B cell (primary cell): ENCODE measurements at places on chromosomes 5 and 9.

DNA sequence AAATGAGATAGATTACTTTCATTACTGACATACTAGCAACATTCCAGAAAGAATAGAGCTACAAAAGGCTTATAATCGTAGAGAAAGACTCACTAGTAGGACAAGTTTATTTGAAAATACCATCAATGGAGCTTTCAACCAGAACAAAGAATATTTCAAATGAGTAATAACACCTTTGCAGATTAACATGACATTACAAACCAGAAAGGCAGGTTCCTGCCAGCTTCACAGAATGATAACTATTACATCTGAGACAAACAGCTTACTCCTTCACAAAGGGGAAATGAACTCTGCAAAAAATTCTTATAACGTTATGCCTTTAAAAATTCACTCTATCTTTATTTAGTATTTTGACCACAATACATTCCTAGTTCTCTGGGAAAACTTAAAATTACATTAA lies 103.1 kb downstream of the EPB41L4A start:
- DNase-seq, result no peak

GRCh38 chr9:101381833-101382342 lies 2.9 kb downstream of the BAAT start:
- DNase-seq, result no peak

- DNase-seq, result no peak
Observed at GRCh38 chr5:28065656-28066055, 1027.3 kb upstream of the CDH9 start.

DNA sequence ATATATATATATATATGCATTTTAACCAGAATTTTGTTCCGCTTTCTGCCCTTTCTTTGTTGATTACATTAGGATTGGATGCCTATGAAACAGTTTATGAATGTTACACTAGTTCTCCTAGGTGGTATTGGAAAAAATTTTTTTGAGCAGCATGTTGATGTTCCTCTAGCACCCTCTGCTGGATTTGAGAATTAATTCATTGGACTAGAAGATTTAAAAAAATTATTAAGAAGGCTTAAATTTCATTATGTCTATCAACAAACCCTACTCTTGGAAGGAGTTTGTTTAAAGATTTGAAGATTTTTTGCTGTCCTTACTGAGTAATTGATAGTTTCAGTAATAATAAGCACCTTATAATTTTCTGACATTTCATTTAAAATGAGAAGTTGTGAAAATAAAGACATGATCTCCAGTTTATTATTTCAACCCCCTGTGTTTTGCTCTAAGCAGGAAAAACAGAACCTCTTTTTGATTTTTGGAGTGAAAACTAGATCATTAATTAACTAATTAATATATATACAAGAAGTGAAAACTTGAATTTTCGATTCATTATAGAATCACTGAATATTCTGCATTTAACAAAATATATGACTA lies 89.6 kb downstream of the CCDC171 start:
- peak; percentile 31 for DNase-seq

- DNase-seq, result no peak
Observed at GRCh38 chr9:114641967-114642366, 15.6 kb downstream of the TEX53 start.

GRCh38 chr5:79183617-79184016 lies 52.3 kb upstream of the JMY start:
- DNase-seq, result no peak

DNA sequence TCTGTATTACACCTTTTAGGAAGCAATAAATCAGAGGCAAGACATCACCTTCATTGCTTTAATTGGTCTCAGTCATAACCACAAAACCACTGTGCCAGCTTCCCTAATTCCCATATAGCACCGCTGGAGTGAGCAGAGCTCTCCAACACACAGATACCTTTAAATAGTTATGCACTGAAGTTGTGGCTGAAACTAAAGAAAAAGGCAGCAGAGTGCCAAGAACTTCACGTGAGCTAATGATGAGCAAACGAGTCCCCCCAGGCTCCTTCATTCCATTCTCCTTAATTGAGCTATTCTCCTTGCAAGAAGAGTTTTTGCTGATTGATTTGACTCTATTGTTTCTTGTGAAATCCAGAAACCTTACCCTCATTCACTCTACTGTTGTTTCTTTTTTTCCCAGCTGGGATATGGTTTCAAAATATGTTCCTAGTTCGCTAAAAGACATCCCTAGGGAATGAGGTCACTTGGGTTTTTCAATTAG lies 501.5 kb downstream of the SPATA31D1 start:
- no peak for DNase-seq

DNA sequence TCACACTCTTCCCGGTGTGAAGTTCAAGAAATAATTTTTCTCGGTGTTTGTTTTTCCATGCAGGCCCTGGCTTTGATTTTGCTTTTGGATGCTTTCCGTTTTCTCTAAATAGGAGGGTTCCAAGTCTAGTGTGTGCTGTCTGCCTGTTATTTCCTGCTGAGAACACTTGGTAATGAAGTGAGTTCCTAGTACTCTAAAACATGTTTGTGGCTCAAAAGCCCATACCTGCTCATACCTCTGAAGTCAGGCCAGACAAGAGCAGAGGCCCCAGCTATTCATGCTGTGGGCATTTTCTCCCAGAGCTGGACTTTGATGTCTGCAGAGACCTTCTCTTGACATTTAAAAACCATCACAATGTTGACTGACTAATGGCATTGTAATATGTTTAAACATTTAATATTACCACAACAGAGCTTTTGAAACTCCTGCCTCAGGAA lies 211.2 kb downstream of the GOLPH3 start:
- DNase-seq, result no peak

GRCh38 chr9:105449081-105449480 lies 1.2 kb downstream of the FSD1L start:
- DNase-seq, result no peak

GRCh38 chr5:17238521-17239041 lies 21.1 kb downstream of the BASP1 start:
- no peak for DNase-seq

- no peak for DNase-seq
Observed at GRCh38 chr5:147690595-147690994, 91.9 kb downstream of the JAKMIP2 start.

GRCh38 chr9:87862536-87863268 lies 20.0 kb upstream of the SPATA31E1 start:
- DNase-seq, result no peak

GRCh38 chr9:132627106-132627505 lies 42.7 kb downstream of the DDX31 start:
- DNase-seq, result no peak

- no peak for DNase-seq
Observed at GRCh38 chr5:54612711-54613110, 95.2 kb downstream of the SNX18 start.

GRCh38 chr5:138974227-138975063 lies 99.3 kb upstream of the LRRTM2 start:
- DNase-seq, result no peak

GRCh38 chr9:94632737-94633136 lies 6.6 kb downstream of the FBP1 start:
- DNase-seq, result no peak

- DNase-seq, result no peak
Observed at GRCh38 chr9:108156270-108156998, 666.9 kb upstream of the KLF4 start.

GRCh38 chr9:75378036-75378435 lies 289.7 kb downstream of the OSTF1 start:
- DNase-seq, result no peak

GRCh38 chr5:138459311-138459933 lies 5.9 kb upstream of the EGR1 start:
- peak; percentile 79 for DNase-seq

GRCh38 chr9:8653855-8654254 lies 854.3 kb upstream of the DMAC1 start:
- DNase-seq, result no peak

DNA sequence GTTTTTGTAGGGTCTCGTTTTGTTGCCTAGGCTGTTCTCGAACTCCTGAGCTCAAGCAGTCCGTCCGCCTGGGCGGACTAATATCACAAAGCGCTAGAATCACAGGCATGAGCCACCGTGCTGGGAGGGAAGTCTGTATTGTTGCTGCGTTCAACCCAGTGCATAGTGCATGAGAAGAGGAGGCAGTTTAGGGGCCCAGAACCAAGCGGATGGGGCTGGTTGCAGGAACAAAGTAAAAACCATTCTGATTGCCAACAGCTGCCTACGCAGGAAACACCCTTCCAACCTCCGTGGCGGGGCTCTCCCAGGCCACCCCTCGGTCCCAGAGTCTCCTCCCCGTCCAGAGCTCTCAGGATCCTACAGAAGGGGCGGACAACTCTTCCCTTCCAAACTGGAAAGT lies 87.1 kb downstream of the ANXA2R start:
- peak; percentile 31 for DNase-seq

DNA sequence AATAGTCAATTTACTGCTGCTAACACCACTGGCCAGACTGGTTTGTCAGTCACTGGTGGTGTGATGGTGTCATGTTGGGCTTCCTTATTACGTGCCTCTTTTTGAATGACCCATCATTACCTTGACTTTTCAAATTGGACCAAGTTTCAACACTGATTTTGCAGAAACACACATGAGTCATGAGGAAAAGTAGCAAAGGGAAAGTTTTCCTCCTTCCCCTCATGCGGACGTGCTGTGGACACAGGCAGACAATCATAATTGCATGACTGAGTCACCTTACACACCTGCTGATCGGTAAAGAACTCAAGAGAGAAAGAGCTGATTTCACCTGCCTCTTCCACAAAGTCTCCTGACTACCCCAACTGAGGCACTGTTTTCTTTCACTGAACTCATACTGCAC lies 324.5 kb downstream of the ARRDC3 start:
- no peak for DNase-seq

DNA sequence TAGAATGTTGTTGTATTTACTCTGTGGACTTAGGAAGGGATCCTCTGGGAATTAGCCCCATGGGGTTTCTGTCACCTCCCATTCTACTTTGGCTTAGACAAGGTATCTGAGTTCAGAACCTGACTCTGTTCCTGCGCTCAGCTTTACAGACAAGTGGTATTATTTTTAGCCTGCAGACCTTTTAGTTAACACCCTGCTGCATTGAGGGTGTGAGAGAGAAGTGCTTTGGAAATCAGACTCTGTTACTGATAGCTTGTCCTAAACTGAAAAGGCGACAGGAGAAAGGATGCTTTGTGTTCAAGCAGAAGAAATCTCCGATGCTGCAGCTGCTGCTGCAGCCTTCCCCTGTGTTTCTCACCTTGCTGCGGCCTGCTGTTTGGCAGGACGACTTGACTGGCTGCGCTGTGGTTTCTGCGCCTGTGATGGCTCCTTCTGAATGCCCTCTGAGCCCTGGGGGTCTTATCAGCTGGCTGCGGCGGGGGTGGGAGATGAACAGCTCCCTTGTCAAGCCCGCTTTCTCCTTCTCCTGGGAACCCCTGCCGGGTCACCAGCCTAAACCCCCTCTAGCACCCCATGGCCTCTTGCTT lies 61.9 kb downstream of the PGM5 start:
- DNase-seq, result no peak

- no peak for DNase-seq
Observed at GRCh38 chr5:170300361-170301013, 2.9 kb upstream of the LCP2 start.

GRCh38 chr9:91001146-91001611 lies 199.6 kb downstream of the SYK start:
- no peak for DNase-seq

DNA sequence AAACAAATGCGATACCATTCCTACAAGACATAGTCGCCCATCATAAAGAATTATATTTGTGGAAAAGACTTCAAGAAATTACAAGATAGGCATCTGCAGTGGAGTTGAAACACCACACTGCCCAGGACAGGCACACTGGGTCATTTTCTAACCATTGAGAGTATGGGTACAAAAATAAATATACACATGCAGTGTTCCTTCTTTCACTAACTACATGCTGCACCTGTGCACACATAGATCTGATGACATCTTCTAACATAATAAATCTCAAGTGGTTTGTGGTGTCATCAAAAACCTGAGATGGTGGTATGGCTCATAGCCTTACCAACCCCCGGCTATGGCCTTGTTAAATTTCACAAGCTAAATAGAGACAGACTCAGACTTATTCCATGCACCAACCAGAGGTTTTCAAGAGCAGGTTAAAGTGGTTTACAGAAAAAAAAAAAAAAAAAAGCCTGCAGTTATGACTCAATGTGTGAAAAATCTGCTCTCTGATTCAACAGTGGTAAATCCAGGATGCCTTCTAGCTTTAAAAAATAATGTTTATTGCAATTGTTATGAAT lies 12.4 kb upstream of the NFIB start:
- no peak for DNase-seq

DNA sequence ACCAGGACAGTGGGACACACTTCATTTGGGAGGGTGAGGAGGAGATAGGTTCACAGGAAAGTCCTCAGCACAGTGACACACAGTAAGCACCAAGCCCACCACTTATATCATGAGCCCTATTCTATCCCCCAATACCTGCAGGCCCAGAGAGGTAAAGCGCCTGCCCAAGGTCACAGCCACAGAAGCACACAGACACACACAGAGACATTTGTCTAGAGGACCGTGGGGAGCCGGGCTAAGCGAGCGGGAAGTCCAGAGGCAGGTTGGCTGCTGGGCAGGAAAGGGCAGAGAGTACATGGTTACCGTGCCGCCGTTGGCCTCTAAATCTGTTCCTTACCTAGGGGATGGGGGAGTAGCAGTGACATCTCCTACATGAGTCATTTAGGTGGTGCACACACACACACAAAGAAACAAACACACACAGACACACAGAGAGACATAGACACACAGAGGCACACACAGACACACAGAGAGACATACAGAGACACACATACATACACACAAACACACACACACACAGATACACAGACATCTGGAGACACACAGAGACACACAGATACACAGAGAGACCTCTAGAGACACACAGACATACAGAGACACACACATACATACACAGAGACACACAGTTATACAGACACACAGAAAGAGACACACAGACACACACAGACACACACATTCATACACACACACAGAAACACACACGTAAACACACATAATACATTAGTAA lies 15.9 kb upstream of the DUSP1 start:
- no peak for DNase-seq

DNA sequence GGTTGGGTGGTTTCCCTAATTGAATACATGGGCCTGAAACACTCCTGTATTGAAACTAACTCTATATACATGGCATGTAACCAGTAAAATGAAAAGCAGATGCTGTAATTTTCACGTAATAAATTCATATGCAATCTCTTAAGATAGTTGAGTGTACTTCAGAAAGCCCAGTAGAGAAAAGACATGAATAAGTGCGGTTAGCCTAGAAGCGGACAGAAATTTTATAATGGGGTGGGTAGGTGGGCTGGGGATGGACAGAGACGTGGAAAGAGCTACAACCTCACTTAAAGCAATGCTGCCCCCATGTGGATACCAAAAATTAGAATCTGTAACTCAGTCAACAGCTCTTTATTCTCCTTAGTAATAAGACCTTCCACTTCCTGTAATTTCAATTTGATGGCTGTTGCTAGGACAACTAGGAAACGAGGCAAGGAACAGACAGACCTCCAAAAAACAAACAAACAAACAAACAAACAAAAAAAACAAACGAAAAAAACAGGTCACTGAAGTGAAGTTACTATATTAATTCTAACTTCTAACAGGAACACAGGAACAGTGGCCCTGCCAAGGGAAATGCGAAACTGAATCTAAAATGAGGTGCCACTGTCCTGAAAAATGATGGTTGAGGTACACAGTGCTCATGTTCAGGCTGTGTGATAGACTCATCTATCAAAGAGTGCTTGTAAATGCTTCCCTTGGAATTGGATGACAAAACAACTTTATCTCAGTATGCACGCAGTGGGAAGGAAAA lies 103.4 kb upstream of the GNA14 start:
- peak; percentile 36 for DNase-seq

- no peak for DNase-seq
Observed at GRCh38 chr5:11427569-11427968, 476.7 kb downstream of the CTNND2 start.

GRCh38 chr9:113621980-113622379 lies 158.5 kb downstream of the RGS3 start:
- DNase-seq, result no peak

GRCh38 chr5:61678966-61679365 lies 346.9 kb downstream of the ZSWIM6 start:
- no peak for DNase-seq
